ENCODE measurements at places on chromosomes 7 and 10.
A peak's percentile ranks its signal among the peaks of the same experiment; 100 is the strongest.

GRCh38 chr10:95187617-95188016 lies 6.4 kb upstream of the ACSM6 start:
- DNase-seq, result no peak

GRCh38 chr10:72503241-72503640 lies 122.6 kb downstream of the MICU1 start:
- DNase-seq, result peak; percentile 80

DNA sequence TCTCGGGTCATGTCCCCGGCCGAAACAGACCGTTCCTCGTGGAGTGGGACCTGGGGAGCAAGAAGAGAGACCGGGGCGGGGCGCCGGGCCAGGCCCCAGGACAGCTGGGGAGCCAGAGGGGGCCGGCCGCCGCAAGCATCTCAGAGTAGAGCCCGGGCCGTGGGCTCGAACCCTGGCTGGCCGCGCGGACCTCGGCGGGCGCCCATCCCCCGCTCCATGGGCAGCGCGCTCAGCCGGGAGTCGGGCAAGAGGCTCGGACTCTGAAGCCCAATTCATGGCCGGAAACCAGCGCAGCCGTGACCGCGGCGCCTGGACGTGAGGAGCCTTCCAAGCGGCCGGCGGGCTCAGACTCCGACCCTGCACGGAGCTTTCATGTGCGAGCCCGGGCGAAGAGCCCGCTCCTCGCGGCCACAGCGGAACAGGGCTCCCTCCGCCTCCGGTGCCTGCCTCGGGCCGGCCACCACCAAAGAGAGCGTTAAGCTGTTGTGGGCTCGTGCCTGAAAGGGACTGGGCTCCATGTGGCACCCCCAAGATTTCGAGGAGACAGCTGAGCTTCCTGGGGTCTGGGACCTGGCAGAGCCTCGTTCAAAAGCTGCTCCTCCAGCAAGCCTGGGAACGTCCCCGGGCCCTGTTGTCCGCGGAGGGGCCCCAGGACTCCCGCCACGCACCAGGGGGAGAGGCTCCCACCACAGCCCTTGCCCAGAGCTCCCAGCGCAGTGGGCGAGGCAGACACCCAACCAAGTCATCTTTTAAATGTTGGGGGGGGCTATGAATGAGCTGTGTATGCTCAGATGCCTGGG lies 757 bp upstream of the GRID1 start:
- no peak for DNase-seq

- peak; percentile 34 for DNase-seq
These were observed 31.5 kb downstream of the MBL2 start for GRCh38 chr10:52740913-52741675.

GRCh38 chr10:84012831-84013458 lies 126.4 kb upstream of the GHITM start:
- no peak for DNase-seq

GRCh38 chr7:48664241-48664640 lies 260.1 kb upstream of the CDC14C start:
- DNase-seq, result no peak

GRCh38 chr10:18334116-18334867 lies 194.1 kb downstream of the CACNB2 start:
- DNase-seq, result no peak
